ENCODE measurements at places on chromosomes 7 and 10.
A peak's percentile ranks its signal among the peaks of the same experiment; 100 is the strongest.

GRCh38 chr10:110324201-110324804 lies 19.6 kb upstream of the SMNDC1 start:
- DNase-seq = no peak

- DNase-seq = no peak
These were observed 32.2 kb upstream of the COL13A1 start for GRCh38 chr10:69769395-69769992.

GRCh38 chr7:117402109-117402508 lies 25.2 kb downstream of the ASZ1 start:
- no peak for DNase-seq

DNA sequence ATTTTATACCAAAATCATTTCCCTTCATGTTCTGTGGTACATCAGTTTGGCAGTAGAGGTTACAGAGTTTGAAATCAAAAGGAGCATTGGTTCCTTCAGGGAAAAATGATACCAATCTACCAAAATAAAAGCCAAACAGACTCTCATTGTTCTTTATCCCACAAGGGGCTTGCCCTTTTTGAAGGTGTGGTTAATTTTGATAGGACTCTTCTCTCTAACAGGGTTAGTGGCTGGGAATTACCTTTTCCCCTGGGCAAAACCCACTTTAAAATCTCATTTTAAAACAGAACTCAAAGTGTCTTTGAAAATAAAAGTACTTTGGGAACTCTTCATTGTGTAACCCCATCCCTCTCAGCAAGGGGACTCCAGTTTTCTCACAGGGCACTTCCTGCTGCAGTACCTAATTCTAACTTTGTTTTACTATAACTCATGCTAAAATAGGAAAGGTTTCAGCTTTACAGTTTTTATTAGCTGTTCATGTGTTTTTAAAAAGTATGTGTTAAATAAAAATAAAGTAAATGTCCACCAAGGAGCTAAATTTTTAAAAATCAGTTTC lies 30.6 kb downstream of the SMNDC1 start:
- DNase-seq = no peak

DNA sequence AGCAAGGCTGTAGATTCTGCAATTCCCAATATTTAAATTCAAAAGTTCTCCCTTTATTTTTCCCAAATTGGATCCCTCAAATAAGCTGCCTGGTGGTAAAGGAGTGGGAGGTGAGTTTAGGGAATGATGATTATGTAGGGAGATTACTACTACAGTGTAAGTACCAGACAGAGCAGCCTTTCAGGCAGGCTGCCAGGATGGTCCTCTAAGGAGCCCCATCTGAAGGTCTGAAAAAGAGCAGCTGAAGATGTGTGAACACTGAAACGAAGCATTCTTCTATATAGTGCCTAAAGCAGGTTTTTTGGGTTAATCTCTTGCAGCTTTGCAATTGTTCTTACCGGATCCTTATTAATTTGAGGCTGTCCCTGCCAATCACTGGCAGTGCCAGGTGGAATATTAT lies 84.7 kb downstream of the CREB5 start:
- no peak for DNase-seq

- DNase-seq = peak; percentile 51
These were observed 82.7 kb downstream of the NOC3L start for GRCh38 chr10:94279835-94280709.

DNA sequence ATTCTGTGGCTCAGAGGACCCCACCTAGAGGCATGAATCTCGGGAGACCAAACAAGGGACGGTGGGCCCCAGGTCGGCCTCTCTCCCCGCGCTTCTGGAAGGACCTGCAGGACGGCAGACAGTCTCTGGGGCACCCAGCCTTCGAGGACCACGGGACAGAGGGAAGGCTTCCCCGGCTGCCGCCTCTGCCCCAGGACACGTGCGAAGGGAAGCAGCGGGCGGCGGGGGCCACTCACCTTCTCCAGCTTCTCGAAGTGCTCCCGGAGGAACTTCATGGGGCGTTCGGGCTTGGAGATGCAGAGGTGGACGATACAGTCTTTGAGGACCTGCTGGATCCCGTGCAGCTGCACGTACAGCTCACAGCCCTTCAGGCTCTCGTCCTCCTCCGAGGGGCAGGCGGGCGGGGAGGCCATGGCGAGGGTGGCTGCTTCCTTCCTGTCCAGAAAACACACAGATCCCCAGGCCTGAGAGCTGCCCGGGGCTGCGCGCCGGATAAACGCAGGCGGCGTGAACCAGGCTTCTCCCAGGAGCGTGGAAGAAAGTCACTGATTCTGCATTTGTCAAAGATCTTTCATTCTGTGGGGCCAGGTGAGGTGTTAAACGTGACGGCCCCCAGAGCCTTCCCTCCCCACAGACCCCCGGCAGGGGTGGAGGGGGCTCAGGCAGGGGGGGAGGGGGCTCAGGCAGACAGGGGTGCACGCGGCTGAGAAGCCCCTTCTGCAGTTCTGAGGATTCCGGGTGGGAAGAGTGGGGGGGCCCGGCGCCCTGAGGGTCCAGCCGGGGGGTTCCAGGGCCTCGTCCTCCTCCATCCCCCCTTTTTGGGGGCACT lies 15.2 kb upstream of the DNAAF5 start:
- no peak for DNase-seq

DNA sequence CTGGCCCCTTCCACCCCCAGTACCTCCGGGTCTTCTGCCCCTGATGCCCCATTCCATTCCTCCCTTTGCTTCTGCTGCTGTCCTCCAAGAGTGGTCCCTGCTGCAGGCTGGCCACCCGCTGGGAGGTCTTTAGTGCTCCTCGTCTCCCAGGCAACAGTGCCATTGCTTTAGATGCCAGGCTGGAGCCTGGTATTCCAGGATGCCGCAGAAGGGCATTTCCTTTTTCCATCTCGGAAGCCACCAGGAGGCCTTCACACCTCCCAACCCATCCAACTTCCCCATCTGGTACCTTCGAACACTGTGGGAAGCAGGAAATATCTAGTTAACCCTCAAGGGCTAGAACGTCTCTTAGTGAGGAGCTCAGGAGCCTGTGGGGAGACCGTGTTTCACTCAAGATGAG lies 92.9 kb upstream of the DUSP5 start:
- DNase-seq = no peak

DNA sequence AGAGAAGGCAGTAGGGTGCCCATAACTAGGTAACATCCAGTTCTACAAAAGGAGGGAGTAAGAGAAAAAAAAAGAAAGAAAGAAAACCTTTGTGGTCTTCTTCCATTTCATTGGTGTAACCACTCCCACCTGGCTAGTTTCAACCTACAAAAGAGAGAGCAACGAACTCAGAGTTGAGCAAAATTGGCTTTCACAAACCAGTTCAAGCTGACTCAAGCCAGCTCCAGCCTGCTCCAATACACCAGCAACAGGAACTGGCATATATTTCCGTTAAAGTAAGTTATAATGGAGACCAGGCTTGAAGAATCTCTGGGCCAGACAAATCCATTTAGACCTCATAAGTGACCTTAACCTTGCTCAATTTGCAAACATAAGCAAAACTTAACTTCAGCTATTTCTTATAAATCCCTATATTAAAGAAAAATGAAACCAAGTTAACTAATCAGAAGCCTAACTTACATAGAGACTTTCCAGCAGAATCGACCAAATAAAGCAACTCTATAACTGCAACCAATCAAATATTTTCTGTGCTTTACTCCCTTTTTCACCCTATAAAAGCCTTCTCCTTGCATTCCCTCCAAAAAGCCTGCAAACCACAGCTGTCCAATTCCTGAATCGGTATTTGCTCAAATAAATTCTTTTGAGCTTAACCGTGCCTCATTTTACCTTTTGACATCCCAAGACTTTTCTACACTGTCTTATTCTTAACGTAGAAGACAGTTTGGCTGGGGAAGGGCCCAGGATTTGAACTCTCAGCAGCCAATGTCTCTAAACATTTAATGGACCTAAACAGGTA lies 10.1 kb downstream of the ANKRD22 start:
- DNase-seq = no peak

- no peak for DNase-seq
These were observed 58.0 kb downstream of the PDSS1 start for GRCh38 chr10:26755443-26755903.

- no peak for DNase-seq
These were observed 112.3 kb downstream of the VWC2 start for GRCh38 chr7:49885593-49886285.

GRCh38 chr10:60099998-60100747 lies 193.8 kb upstream of the CCDC6 start:
- no peak for DNase-seq

- DNase-seq = no peak
These were observed 109.9 kb downstream of the RPS24 start for GRCh38 chr10:78143576-78143975.

- DNase-seq = no peak
These were observed 6.2 kb downstream of the CALHM2 start for GRCh38 chr10:103445767-103446567.

DNA sequence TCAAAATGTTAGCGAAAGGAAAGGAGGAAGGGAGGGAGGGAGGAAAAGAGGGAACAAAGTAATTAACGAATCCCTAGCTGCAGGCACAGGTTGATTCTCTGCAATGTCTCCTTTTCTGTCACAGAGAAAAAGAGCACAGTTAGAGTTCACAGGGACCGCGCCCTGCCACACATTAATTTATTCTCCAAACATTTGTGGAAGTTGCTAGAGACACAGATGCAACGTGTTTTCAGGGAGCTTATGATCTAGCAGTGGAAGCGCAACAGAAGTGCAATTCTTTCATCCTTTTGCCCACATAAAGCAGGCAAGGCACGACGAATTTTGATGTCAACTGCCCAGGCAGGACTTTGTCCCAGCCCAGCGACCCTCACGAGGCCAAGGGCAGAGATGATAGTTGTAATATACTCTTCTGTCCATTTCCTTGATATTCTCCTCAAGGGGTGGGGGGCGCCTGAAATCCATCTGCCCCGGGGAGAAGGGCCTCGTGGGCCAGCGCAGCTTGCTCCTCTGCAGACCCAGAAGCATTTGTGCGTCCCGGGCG lies 101.7 kb upstream of the ZNF438 start:
- DNase-seq = no peak

DNA sequence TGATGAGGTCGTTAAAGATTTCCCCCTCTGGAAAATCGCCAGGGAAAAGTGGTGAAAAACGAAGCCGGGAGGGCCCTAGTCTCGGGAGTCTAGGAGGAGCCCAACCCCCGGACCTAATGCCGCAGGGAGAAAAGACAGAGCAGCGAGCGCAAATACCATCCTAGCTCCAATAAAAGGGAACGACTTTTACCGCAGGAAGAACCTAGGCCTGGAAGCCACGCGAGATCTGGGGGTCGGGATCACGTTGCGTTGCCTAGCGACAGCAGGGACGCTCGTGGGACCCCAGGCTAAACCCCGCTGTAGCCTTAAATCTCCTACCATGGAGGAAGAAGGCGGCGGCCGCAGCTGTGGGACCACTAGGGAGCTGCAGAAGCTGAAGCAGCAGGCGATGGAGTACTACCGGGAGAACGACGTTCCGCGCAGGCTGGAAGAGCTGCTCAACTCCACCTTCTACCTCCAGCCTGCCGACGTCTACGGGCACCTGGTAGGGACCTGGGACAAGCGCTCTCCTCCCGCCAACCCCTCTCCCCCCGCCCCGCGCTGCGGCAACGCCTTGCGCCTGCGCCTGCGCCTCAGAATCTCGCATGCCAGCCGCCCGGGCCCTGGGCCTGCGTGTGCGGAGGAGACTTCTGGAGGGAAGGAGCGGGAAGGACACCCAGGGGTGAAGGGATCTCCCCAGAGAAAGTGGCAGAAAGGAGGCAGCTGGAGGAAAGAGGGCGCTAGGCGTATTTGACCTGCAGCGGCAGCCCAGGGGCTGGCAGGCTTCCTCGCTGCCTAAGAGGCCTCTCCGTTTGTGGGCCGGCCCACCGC lies at the start of gene ENO4:
ENO4 (plus strand) TSS at position 252 of the 810 bp plus-strand sequence; CDS start at position 320, 68 bp downstream.
- no peak for DNase-seq

GRCh38 chr10:7478727-7479457 lies 68.1 kb upstream of the SFMBT2 start:
- DNase-seq = no peak
